Hepatocyte (in vitro differentiated cells): ENCODE measurements at places on chromosomes 7 and 10. TPM values are rescaled to one million over a fixed set of nuclear protein-coding genes. Genes with fewer than 3 reads are reported as not detected.

- no peaks in the 10 kb centered on the region for H3K27me3 ChIP-seq
- H3K4me3 ChIP-seq: no peak within 1 kb of the TSS
- peaks cover 4% of the 10 kb centered on the region for H3K4me1 ChIP-seq
- peak within 1 kb of the TSS; percentile 63 for H3K27ac ChIP-seq
These were observed at the start of gene HOGA1 for GRCh38 chr10:97584060-97584797. TSS of gene HOGA1 (plus strand) at chr10:97584389. CDS start at chr10:97584704, 315 bp downstream.

DNA sequence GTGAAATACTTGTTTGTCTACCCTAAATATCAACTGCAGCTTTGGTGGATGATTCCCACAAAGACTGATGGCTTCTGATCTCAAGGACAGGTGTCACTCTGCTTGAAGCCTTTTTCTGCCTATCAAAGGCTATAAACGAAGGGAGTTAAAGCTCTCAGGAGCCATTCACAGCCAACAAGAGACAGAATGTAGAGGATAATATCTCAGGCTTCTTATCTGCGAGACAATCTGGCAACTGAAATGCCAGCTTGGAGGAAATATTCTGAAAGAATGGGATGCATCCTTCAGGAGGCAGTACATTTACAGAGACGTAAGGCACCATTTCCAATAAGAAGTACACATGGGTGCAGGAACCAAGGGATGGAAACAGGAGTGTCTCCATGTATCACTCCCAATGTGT lies 549.4 kb downstream of the GPAM start:
- DNase-seq: no peak
- no peaks in the 10 kb centered on the region for H3K4me1 ChIP-seq
- no peaks in the 10 kb centered on the region for H3K27me3 ChIP-seq
- no peak overlapping the region for H3K27ac ChIP-seq
- H3K36me3 ChIP-seq: no peaks in the 10 kb centered on the region
- H3K4me3 ChIP-seq: no peak overlapping the region

GRCh38 chr7:7178906-7179305 lies 3.4 kb upstream of the C1GALT1 start:
- H3K4me3 ChIP-seq: no peak overlapping the region
- peaks cover 15% of the 10 kb centered on the region for H3K4me1 ChIP-seq
- DNase-seq: no peak
- no peaks in the 10 kb centered on the region for H3K36me3 ChIP-seq

- no peak for DNase-seq
- no peak overlapping the region for H3K27ac ChIP-seq
- no peak overlapping the region for H3K4me3 ChIP-seq
- H3K36me3 ChIP-seq: no peaks in the 10 kb centered on the region
- no peaks in the 10 kb centered on the region for H3K27me3 ChIP-seq
- H3K4me1 ChIP-seq: no peaks in the 10 kb centered on the region
These were observed 79.7 kb downstream of the TMEM106B start for GRCh38 chr7:12290761-12291160.

- H3K4me1 ChIP-seq: no peaks in the 10 kb centered on the region
- H3K27me3 ChIP-seq: no peaks in the 10 kb centered on the region
- H3K4me3 ChIP-seq: no peak overlapping the region
- DNase-seq: peak; percentile 37
These were observed 60.8 kb downstream of the RHOBTB1 start for GRCh38 chr10:60883187-60883586.

The LFNG gene
- total RNA-seq: 4.5 and 7.5 TPM in 2 replicates
